ENCODE measurements at places on chromosomes 4 and X.

DNA sequence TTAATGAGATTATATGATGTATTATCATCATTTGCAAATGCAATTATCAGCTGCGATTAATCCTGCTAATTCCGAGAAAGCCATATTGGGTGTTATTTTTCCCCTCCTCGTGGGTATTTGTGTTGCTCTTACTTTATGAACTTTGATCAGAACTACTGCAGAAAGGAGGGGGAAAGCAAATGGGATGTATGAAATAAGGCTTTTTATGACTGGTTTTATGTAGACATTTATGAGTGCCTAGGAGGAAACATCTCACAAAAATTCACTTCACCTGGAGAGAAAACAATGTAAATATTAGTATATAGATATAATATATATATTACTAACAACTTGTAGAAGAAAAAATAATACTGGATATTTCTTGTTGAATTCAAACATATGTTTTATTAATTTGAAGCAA, 214.4 kb downstream of the TEX13A start:
- DNase-seq, result no peak

- peak; percentile 48 for DNase-seq
Measured at GRCh38 chrX:101206471-101206870, 13.1 kb upstream of the DRP2 start.

DNA sequence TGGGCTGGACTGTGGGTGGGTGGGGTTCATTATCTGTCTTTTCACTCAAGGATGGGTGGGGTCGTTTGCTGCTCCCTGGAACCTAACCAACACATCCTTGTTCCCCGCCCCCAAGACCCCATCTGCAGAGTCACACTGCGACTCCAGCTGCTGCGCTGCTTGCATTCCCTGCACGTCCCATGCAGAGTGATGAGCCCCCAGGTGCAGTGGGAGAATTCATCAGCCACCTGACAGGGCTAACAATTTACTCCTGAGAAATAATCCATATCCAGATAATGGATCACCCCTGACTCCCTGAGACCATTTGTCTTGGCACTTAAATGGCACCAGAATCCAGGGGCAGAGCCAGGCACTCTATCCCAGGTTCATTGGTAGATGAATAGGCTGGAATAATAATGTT, 12.4 kb upstream of the ARHGAP36 start:
- DNase-seq, result no peak

DNA sequence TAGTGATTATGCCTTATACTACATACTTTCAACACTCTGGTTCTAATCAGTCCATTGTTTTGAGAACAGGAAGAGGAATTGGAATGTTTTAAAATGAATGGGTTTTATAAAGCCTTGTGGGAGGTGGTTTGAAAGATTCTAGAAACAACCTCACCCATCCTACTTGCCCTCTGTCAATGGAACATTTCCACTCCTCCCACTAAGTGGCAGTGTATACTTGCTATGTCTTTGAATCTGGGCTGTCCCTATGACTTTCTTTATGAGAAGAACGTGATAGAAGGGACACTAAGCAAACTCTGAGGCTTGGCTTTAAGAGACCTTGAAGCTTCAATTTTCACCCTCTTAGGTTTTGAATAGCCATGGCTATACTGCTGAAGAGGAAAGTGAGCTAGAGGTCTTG, 611.2 kb downstream of the PPP4R3C start:
- DNase-seq, result no peak

DNA sequence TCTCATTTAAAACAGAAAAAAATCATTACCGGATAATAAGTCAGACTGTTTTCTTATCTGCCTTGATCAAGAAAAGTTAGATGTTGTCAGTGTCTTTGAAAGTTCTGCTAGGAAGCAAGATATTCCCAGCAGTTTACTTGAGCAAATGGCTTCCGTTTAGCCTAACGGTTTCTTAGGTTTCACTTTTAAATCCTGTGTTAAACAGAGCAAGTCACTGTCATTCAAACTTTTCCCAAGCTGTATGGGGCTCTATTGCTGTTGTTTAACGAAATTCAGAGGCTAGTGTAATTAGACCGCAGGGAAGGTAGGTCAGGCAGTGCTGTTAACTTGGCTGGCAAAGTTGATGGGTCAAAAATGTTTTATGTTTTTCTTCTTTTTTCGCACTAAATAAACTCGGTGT, 80.3 kb upstream of the NEIL3 start:
- DNase-seq, result peak; percentile 16

DNA sequence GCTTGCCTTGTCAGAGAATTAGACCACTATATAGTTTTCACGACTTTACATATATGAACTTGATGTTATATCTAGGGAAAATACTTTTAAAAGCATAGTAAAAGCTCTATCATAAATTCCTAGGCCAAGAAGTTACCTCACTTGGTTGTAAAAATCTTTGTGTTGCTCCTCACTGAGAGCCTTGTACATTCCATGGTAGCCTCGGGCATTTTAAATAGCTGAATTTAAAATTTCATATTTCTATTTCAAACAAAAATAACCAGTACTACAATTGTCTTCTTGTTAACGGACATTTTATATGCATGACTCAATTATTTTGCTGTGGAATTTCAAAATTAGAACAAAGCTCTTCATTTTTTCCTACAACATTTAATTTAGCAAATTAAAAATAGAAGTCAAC, 107.6 kb downstream of the MID1 start:
- DNase-seq, result no peak

DNA sequence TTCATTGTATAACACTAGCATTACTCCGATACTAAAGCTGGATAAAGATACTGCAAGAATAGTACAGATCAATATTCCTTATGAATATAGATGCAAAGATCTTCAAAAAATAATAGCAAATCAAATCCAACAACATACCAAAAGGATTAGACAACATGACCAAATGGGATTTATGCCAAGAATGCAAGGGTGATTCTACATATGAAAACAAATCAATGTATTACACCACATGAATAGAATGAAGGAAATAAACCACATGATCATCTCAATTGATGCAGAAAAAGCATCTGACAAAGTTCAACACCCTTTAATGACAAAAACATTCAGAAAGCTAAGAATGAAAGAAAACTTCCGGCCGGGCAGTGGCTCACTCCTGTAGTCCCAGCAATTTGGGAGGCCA, 42.8 kb downstream of the CUL4B start:
- DNase-seq, result no peak

DNA sequence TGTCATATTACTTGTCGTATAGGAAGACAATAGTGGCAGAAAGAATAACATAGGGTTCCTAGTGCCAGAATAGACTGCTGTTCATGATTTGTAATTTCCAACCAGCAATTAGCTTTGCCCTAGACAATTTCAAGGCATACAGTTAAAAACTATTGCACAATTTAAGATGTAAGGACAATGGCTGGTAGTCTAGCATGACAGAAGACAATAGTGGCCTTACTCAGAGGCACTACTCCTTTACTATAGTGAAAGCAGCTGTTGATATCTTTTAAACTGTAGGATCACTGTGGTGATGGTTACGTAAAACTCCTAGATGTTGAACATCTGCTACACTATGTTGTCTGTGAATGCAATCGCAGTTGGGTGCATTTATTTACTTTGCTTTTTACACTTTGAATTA, 234.5 kb downstream of the RBMX2 start:
- DNase-seq, result no peak

- DNase-seq, result no peak
Measured at GRCh38 chr4:10253765-10254164, 137.2 kb upstream of the WDR1 start.

DNA sequence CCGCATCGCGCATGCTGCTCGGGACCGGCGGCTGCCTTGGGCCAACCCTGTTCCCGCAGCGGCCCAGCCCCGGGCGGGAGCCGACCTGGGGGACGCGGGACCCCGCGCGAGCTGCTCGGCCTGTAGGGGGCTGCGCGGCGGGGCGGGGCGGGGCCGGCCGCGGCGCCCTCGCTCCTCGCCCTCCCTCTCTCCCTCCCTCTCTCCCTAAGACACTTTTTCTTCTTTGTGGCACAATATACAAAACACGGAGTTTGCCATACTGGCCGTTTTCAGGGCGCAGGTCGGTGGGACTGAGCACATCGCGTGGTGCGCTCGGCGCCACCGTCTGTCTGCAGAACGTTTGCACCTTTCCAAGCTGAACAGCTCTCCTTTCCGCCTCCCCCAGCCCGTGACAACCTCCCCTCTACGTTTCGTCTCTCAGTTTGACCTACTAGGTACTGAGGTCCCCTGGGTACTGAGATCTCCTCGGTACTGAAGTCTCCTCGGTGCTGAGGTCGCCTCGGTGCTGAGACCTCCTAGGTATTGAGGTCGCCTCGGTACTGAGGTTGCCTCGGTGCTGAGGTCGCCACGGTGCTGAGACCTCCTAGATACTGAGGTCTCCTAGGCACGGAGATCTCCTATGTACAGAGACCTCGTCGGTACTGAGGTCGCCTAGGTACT, 261.1 kb upstream of the PLCXD1 start:
- DNase-seq, result peak; percentile 2

GRCh38 chrX:39152106-39152649, 350.9 kb downstream of the MID1IP1 start:
- DNase-seq, result peak; percentile 55

DNA sequence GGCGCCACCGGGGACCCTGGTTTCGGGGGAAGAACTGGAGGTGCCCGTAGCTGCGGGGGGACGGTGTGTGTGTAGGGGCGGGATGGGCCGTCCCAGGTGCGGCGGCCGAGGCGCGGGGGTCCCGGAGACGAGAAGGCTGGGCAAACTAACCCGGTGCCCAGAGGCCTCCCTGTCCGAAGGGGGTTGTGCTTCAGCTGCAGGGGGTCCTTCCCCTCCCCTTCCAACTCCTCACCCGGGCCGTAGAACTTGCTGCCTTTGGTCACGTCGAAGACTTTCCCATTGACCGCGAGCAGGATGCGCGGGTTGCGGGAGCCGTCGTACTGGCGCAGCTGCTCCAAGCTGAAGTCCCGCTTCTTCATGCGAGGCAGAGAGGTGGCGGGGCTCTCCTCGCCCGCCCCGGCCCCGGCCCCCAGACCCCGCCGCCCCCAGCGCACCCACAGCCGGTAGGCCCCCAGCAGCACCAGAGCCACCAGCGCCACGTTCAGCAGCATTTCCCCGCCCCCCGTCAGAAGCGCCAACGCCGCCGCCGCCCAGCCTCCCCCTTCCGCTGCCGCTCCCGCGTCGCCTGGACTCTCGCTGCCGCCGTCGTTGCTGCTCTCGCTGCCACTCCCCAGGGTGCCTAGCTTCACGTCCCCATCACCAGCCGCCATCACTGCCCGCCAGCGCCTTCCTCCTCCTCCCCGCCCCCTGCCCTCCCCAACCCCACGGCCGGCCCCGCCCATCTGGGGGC, at the start of gene PGRMC2:
PGRMC2 (minus strand) TSS at position 673 of the 730 bp plus-strand sequence; CDS start at position 650, 23 bp downstream.
- no peak for DNase-seq
